Stimulated activated CD8-positive, alpha-beta memory T cell treated with anti-CD3 and anti-CD28 coated beads, Interleukin-2, amount 100 ng/mL, for 48 hours (primary cell): ENCODE measurements at places on chromosomes 11 and 22.
A peak's percentile ranks its signal among the peaks of the same experiment; 100 is the strongest.

- DNase-seq = peak; percentile 43
These were observed 87.8 kb upstream of the VPREB1 start for GRCh38 chr22:22156716-22157347.

DNA sequence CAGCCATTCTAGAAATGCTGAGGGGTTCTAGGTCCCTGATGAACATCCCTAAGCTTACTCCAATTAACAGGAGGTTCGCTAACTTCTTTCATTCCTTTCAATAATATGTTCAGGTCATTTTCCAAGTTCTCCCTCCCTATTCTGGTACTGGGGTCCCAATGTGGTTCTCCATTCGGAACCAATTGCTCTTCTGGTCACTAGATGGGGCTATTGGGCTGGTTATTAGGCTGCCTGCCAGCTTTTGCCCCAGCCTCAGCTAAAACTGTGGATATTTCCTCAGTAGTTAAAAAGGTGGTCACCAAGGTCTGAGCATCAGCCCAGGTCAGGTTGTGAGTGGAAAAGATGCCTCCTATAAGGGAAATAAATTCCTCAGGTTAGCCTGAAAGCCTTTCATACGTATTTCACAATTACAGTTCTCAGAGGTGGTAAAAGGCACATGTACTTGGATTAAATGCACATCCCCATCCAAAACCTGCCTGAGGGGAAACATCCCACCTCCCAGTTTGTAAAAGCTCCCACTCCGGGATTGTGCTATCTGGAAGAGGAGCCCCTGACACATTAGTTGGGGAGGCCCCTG is 161.1 kb upstream of the CCDC179 start:
- no peak for DNase-seq

DNA sequence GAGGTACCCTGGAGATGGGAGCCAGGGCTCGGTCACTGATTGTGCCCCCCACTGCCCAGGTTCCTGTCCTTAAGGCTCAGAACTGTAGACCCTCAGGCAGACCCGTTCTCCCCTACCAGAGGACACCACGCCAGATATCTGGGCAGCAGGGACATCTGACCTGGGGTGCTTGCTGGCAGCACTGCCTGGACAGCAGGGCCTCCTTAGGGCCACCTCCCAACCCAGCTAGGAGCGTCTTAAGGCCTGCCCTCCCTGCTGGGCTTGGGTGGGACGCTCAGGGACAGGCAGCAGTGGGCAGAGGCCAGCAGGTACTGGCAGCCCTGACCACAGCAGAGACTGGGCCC is 3.1 kb downstream of the POLR2L start:
- DNase-seq = no peak

DNA sequence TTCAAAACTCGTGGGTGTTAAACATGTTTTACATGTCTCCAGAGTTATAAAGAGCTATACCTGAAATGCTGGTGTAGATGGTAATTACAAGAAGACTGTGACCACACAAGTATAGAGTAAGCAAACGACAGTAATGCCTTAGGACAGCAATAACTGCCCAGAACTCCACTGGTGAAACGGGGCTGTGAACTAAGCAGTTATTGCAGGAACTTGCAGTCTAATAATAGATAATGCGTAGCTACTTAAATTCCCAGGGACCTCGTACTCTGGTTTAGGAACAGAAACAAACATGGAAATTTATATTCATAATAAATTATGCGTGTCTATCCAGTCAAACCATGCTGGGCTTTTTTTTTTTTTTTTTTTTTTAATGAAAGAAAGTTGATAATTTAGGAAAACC is 24.9 kb upstream of the TP53AIP1 start:
- no peak for DNase-seq

- DNase-seq = no peak
These were observed 558.3 kb downstream of the BRD1 start for GRCh38 chr22:49269371-49269770.
